Skeletal muscle cell (primary cell): ENCODE measurements at places on chromosomes 11 and 22.
A peak's percentile ranks its signal among the peaks of the same experiment; 100 is the strongest.

GRCh38 chr11:64742087-64742888, 1.7 kb downstream of the RASGRP2 start:
- no peak for DNase-seq

DNA sequence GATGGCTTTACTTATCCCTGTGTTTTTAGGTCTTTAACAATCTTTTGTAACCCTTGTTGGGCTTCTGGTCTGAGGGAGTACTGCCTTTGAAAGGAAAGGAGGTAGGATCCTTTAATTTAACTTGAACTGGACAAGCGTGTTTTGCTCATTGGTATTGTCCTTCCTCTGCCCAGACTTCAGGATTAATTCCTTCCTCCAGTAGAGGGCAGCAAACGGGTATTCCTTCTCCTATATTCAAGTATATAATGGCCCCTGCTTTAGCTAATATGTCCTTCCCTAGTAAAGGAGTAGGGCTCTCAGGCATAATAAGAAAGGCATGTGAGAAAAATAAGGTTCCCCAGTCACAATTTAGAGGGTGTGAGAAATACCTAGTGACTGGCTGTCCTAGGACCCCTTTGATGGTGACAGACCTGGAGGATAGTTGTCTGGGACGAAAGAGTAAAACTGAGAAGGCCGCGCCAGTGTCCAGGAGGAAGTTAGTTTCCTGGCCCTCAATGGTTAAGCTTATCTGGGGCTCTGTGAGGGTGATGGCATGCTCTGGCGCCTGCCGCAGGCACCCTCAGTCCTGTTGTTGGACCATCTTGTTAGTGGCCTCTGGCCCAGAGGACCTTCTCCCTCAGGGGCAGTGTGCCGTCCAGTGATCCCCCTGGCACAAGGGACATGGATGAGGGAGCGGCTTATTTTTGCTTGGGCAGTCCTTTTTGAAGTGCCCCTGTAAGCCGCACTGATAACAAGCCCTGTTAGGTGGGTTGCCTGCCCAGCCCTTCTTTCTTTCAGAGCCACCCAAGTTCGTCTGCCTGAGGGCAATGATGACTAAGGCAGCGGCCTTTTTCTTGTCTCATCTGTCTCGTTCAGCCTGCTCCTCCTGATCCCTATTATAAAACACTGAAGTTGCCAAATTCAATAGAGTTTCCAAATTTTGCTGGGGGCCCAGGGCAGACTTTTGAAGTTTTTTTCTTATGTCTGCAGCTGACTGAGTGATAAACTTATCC, 51.8 kb downstream of the C11orf71 start:
- DNase-seq, result peak; percentile 22

GRCh38 chr11:128728767-128729587, 35.1 kb downstream of the FLI1 start:
- DNase-seq, result no peak

- DNase-seq, result no peak
Measured at GRCh38 chr22:27867953-27868731, 50.9 kb downstream of the PITPNB start.

DNA sequence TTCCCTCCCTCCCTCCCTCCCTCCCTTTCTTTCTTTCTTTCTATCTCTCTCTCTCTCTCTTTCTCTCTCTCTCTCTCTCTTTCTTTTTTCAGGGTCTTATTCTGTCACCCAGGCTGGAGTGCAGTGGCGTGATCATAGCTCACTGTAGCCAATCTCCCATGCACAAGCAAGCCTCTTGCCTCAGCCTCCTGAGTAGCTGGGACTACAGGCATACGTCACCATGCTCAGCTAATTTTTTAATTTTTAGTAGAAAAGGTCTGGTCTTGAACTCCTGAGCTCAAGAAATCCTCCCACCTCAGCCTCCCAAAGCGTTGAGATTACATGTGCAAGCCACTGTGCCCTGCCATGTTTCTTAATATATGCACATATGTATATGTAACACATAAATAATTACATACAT, 19.0 kb downstream of the TSKU start:
- DNase-seq, result no peak

GRCh38 chr22:31106731-31107177, 614 bp downstream of the SELENOM start:
- DNase-seq, result no peak

DNA sequence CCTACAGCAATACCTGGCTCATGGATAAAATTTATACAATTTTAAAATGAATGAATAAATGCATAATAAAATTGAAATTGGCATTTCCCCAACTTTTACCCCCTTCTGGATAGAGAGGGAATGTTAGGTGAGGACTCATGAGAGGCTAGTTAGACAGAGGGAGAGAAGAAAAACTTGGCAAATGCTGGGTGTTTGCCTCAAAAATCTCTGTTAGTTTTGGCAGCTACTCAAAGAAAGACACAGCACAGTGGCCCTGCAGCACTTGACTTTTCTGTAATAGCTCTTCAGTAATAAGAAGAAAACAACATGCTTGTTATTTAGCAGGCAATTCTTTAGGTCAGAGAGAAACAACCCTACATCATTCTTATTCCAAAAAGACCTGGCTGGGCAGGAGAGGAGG, 20.7 kb upstream of the IZUMO1R start:
- DNase-seq, result no peak
